ENCODE measurements at places on chromosomes 6 and 20.

GRCh38 chr6:13420269-13420668, 67.1 kb downstream of the GFOD1 start:
- no peak for DNase-seq

DNA sequence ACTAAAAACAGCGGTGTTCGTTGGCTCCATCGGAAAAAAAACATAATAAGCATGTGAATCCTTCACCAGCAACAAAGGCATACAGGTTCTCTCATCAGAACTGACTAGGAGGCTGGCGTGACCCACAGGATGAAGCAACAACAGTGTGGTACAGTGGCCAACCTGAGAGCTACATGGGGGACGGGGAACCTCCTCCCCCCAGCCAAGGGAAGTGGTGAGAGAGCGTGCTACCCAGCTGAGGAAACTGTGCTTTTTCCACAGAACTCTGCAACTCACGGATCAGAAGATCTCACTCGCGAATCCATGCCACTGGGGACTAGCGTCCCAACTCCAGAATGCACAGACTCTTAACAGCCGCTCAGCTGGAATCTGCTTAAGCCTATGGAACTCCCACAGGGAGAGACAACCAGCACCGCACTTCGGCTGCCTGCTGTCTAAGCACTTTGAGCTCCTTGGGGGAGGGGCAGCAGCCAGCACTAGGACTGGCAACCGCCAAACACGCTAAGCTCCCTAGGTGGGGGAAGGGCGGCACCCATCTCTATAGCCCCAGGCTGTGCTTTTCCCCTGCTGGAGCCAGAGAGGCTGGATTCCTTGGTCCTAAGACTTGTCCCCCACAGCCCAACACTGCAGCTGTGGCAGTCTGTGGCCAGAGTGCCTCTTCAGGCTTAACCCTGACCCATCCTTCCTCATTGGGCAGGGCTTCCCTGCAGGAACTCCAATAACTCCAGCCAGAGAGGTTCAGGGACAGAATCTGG, 538.3 kb upstream of the BTBD3 start:
- no peak for DNase-seq

DNA sequence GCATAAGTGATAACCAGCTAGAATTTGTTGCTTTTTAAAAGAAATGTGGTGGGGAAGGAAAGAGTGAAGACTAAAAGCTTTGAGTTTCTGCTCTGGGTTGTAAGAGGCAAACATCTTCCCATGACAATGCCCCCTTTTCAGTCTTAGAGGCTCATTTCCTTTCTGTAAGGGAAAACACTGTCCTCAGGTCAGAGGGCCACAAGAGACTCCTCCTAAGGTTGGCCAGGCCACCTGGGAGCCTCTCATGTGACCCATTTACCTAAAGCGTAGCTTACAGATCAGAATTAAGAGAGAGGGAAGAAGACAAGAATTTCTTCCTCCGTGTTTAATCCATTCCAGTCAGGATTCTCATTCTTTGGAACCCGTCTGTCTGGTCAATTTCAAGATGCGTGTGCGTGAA, 220.4 kb upstream of the HEY2 start:
- DNase-seq = no peak

- no peak for DNase-seq
These were observed 32.1 kb downstream of the PREX1 start for GRCh38 chr20:48795732-48796131.

- DNase-seq = no peak
These were observed 68.3 kb upstream of the KIF16B start for GRCh38 chr20:16641511-16642023.

- no peak for DNase-seq
These were observed 92.9 kb upstream of the SYNDIG1 start for GRCh38 chr20:24376311-24377099.

- DNase-seq = no peak
These were observed 13.8 kb downstream of the SYTL3 start for GRCh38 chr6:158663625-158664165.
